ENCODE measurements at places on chromosomes 7 and 10.

DNA sequence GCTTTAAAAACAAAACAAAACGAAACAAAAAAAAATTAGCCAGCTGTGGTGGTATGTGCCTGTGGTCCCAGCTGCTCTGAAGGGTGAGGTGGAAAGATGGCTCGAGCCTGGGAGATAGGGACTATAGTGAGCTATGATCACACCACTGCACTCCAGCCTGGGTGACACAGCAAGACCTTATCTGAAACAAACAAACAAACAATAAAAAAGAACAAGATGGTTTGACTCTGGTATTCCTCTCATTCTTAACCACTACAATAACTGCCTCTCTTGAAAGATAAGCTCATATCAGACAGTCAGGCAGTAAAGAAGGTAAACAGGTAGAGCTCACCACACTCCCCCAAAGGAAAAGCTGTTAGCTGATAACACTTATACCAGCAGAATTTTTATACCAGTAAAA is 14.1 kb upstream of the DUSP5 start:
- no peak for DNase-seq

- no peak for DNase-seq
Observed at GRCh38 chr7:1382553-1383397, 76.5 kb downstream of the MICALL2 start.

GRCh38 chr7:142356166-142356565 is 98.3 kb upstream of the PRSS58 start:
- no peak for DNase-seq

- no peak for DNase-seq
Observed at GRCh38 chr10:22780474-22780885, 66.1 kb upstream of the PIP4K2A start.

- DNase-seq: no peak
Observed at GRCh38 chr10:16258291-16259040, 178.3 kb upstream of the PTER start.

DNA sequence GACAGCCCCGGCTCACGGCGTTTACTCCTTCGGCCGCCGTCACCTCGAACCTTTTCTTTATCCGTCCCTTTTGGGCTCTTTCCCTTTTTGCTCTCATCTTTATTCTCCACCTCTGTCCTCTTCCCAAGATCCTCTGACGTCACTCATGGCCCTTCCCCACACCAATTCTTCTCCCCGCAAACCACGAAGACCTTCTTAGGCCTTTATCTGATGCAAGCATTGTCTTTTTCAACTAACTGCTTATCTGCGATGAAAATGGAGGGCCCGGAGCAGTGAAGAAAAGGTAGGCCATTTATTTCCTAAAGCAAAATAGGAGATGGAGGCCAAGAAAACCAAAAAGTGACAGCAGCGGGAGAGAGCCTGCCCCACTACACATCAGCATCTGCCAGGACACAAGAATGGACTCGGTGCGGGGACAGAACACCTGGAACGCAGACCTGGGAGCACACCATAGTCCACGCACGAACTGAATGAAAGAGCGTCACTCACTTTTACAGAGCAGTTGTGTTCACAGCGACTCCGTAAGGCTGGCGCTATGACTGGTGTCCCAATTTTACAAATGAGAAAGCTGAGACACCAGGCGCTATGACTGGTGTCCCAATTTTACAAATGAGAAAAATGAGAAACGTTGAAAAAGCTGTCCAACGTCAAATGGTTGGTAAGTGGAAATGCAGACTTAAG is 45.3 kb downstream of the ZNF777 start:
- DNase-seq: no peak

DNA sequence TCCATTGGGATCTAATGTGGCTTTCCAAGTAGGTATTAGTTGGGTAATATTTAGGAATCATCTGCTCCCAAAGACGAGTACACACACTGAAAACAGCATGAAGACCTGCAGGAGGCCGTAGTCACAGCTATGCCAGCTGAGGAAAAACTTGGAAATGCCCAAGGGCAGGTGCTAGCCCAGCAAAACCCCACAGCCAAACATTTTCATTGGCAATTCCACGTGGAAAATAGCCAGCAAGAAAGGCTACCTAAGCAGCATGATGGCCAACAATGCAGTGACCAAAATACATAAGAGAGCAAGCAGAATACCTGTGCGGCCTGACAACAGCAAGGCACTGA is 32.7 kb downstream of the DOCK4 start:
- DNase-seq: no peak

- no peak for DNase-seq
Observed at GRCh38 chr7:130881091-130881798, 147.2 kb upstream of the KLF14 start.

DNA sequence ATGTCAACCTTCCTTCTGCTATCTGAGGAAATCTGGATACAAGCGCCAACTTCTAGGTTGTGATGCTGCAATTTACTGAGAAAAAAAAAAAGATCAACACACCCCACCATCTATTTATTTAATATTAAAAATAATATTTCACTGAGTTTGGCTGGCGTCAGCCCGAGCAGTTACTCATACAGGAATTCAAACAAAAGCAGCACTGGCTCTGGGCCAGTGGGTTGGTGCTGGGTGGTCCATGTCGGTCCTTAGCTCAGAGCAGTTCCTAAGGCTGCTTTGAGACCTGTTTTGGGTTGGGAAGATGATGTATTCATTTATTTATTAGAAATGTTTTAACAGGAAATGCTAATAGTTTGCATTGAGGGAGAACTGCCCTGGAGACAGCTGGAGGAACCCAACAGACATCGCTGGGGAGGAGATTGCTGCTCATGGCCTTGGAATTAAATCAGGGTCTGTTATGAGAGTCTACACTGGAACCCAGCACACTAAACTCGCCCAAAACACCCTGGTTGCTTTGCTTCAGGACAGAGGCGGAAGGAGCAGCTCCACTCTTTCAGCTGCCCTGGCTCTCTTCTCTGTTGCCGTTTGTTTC is 36.3 kb upstream of the GOT1 start:
- DNase-seq: no peak

GRCh38 chr10:93420091-93420490 is 62.0 kb downstream of the MYOF start:
- DNase-seq: no peak

DNA sequence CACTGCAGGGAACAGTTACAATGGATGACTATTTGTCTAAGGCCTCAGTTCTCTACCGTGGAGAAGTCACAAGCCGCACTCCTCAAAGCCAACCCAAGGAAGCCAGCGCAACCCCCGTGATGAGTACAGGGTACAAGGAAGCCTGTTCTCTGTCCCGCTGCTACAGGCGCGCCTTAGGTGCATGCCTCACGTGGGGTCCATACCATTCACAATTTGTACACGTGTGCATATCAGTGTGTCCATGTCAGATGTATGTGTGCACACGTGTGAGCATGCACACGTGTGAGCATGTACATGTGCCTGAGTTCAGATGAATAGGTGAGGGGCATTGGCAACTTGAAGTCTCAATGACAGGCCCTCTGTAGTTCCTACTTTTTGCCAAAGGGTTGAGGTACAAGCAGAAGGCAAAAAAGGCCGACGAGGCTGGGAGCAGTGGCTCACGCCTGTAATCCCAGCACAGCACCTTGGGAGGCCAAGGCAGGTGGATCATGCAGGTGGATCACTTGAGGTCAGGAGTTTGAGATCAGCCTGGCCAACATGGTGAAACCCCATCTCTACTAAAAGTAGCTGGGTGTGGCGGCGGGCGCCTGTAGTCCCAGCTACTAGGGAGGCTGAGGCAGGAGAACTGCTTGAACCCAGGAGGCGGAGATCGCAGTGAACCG is 62.8 kb downstream of the CTBP2 start:
- DNase-seq: no peak

DNA sequence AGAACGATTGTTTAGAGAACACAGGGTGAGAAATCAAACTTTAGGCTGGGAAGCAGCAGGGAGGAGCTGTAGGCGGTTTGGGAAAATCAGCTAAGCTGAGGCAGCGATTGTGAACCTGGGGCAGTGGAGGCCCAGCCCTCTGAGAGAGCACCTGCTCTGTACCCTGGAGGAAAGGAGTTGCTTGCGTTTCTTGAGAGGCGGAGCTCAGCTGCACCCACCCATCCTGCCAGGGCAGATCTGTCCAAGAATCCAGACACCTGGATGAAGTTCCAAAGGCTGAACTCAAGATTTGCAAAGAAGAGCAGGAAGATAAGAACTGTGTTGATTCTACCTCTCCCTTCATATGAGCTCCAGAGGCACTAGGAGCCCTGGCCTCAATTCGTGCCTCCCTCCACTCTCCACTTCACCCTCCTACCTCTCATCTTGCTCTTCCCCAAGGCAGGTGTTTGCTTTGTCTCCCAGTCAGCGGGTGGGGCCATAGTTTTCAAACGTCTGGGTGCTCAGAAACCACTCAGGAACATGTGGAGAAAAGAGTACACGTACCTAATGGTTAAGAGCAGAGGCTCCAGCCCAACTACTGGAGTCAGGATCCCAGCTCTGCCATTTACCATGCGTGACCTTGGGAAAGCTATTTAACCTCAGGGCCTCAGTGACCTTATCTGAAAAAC is 21.5 kb upstream of the TMEM213 start:
- no peak for DNase-seq

DNA sequence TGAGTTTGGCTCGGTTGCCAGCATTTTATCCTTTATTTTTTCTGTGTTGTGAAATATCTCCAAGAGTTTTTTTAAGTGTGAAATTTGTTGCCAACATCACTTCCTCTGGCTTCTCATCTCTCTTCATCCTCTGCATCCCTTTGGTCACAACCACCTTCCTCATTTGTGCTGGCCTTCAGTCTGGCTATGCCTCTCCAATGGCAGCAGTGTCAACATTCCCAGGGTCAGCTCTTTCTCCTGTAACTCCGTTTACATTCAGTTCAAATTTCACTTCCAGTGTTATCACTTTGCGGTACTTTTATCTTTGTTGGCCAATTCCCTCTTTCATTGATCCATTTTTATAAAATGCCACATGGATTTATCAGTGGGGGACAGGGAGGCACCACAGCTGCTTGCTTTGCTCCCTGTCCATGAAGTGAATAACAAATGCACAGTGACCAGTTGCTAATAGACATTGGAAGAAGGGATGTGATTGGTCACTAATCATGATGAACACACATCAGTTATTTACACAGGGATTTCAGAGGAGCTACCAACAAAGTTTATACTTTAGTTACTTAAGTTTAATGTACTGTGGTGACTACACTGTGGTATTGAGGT is 311.4 kb upstream of the LRGUK start:
- no peak for DNase-seq

DNA sequence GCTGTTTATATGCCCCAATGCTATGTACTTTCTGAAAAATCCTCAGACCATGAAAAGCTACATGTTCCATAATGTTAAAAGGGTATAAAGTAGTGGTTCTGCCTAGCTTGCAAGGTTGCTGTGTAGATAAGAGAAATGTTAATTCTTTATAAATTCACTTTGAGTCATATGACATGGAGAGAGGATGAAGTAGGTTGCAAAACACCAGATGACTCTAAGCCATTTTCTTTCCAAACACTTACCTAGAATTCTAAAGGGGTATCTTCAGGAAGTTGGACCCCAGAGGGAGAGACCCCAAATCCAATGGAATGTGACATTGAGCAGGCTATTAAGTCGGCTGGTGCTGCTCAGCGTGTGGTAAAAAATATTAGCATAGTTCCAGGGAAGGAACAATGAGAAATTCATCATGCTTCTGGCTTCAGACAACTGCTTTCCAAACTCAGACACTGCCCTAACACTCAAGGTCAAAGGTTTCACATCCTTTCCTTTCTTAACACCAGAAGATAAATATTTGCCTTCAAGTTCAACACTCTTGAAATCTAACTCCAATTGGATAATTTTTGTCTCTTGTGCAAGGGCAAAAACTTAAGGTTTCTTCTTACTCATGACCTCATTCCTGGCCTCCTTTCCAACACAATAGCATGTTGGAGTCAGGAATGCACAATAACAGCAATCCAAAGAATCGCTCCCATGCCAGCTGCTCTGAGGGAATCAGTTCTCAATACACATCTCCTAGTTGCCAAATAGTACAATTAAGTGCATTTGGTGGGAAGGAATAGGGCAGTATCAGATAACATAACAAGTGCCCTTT is 100.7 kb upstream of the AFAP1L2 start:
- DNase-seq: no peak

DNA sequence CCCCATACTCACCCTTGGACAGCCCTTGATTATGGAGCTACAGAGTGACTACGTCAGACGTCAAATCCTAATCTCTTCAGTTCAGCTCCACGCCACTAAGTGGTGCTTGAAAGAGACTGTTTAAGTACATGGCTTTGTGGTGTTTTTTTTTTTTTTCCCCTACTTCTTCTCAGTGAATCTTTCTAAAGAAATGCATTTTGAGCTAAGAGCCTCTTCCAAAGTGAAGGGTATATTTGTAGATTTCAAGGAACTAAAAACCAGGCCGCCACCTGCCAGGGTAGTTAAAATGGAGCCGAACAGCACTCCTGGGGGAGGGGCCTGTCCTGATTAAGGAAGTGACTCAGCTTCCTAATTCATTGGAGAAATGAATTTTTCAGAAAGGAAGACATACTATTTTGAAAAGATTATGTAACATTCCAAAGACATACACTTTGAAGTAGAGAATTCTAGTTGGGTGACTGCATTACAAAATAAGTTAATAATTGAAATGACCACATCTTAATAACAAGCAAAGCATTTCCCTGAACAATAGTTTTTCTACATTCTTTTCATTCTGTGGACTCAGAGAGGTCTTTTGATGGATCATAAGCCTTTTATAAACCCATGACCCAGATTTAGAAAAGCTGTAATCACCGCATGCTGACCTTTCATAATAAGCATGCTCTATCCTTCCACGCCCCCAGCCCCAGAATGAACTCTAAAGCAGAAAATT is 20.6 kb upstream of the VPS41 start:
- no peak for DNase-seq

DNA sequence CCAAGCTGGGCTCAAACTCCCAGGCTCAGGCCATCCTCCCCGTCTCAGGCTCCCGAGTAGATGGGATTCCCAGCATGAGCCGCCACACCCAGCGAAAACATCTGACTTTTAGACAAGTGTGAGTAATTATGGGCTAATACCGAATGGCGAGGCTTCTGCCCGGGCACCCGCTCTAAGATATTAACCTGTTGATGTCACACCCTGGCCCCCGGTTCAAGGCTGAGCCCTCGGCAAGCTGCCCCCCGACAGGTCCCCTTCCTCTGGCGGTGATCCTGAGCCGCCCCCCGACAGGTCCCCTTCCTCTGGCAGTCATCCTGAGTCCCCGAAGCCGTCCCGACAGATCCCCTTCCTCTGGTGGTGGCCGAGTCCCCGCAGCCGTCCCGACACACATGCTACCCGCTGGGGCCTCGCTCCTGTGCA is 5.2 kb downstream of the PSMG3 start:
- DNase-seq: no peak

DNA sequence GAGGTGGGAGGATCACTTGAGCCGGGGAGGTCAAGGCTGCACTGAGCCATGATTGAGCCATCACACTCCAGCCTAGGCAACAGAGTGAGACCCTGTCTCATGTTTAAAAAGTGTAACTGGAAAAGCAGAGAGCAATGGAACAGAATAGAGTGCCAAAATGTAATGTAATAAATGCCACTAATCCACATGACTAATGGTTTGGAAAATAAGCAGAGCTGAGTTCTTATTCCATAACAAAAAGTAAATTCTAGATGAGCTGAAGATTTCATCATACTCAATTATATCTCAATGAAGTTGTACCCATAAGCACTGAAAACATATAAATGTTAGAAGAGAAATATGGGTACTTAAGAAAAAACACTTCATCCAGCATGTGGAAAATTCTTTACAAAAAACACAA is 132.6 kb downstream of the USP6NL start:
- no peak for DNase-seq

All from coronary artery (tissue), 2 donors.